ENCODE measurements at places on chromosomes 4 and X. TPM values are rescaled to one million over a fixed set of nuclear protein-coding genes. Genes with fewer than 3 reads are reported as not detected.

DNA sequence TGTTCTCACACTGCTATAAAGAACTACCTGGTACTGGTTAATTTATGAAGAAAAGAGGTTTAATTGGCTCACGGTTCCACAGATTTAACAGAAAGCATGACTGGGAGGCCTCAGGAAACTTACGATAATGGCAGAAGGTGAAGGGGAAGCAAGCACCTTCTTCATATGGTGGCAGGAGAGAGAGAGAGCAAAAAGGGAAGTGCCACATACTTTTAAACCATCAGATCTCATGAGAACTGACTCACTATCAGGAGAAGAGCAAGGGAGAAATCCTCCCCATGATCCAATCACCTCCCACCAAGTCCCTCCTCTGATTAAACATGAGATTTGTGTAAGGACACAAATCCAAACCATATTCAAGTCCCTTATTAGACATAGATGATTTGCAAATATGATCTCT, 12.3 kb upstream of the RAP2C start:
- DNase-seq, result no peak

- no peak for DNase-seq
These were observed 50.0 kb upstream of the CLCN4 start for GRCh38 chrX:10106806-10107205.

The SPANXN3 gene
- not detected for total RNA-seq

The DCAF4L1 gene
- total RNA-seq, result 0.26 TPM
